Osteocyte (in vitro differentiated cells): ENCODE measurements at places on chromosomes 5 and 9. TPM values are rescaled to one million over a fixed set of nuclear protein-coding genes. Genes with fewer than 3 reads are reported as not detected.

- DNase-seq: no peak
- H3K27ac ChIP-seq: no peak overlapping the region
- peaks cover 47% of the 10 kb centered on the region for H3K27me3 ChIP-seq
- no peaks in the 10 kb centered on the region for H3K4me1 ChIP-seq
- no peak overlapping the region for H3K4me3 ChIP-seq
- no peaks in the 10 kb centered on the region for H3K36me3 ChIP-seq
Measured at GRCh38 chr9:19498015-19498414, 89.2 kb downstream of the ACER2 start.

Gene RFX3
- total RNA-seq: 9.4 and 10.0 TPM in 2 replicates

DNA sequence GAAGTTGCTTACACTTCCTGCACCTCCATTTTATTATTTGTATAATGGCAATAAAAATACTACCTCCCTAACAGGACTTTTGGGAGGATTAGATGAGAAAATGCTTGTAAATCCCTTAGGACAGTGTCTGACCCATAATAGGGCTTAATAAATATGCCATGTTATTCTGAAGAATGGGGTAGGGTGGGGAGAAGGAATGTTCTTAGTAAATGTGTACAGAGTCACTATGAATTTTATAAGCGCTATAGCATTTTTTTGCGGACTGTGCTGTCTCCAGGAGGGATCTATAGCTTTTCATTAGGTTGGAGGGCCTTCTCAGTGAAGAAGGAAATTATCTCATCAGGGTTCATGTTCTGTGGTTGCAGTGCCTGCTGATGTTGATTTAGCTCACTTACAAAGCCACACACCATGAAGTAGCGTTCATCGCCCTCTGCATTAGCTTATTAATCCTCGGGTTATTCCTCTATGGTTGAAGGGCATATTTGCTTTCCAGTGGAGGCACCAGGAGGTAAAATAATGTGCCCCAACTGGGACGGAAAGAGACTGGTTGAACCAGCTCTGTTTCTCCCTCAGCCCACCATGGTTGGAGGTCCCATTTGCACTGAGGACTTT, 497.1 kb downstream of the ARHGEF28 start:
- no peaks in the 10 kb centered on the region for H3K36me3 ChIP-seq
- H3K4me1 ChIP-seq: peaks cover 5% of the 10 kb centered on the region
- DNase-seq: no peak
- H3K27me3 ChIP-seq: peaks cover 3% of the 10 kb centered on the region

- no peak overlapping the region for H3K4me3 ChIP-seq
- H3K27me3 ChIP-seq: no peaks in the 10 kb centered on the region
- H3K27ac ChIP-seq: no peak overlapping the region
- peak; percentile 5 for DNase-seq
Measured at GRCh38 chr9:114905170-114905940, 25.0 kb downstream of the TNFSF8 start.

DNA sequence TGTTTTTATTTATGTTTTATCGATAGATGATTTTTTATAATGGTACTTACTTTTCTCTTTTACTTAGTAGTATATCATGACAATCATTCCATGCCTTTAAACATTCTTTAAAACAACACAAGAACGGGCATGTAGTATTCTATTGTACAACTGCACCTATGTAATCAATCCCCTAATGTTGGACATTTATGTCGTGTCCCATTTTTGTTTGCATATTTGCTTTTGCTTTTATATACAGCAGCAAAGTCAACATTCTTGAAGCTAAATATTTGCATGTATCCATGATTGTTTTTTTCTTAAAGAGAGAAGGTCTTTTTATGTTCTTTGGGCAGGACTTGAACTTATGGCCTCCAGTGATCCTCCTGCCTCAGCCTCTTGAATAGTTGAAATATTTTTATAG, 527.0 kb upstream of the CLINT1 start:
- H3K36me3 ChIP-seq: no peaks in the 10 kb centered on the region
- H3K4me1 ChIP-seq: peaks cover 62% of the 10 kb centered on the region
- DNase-seq: no peak
- no peaks in the 10 kb centered on the region for H3K27me3 ChIP-seq
- peak overlapping the region; percentile 95 for H3K27ac ChIP-seq
- H3K4me3 ChIP-seq: no peak overlapping the region

GRCh38 chr9:91221332-91221731, 140.4 kb downstream of the AUH start:
- no peaks in the 10 kb centered on the region for H3K27me3 ChIP-seq
- H3K27ac ChIP-seq: no peak overlapping the region
- DNase-seq: no peak
- no peak overlapping the region for H3K4me3 ChIP-seq
- peaks cover 6% of the 10 kb centered on the region for H3K4me1 ChIP-seq

Gene MEIKIN
- not detected in 2 replicates for total RNA-seq

DNA sequence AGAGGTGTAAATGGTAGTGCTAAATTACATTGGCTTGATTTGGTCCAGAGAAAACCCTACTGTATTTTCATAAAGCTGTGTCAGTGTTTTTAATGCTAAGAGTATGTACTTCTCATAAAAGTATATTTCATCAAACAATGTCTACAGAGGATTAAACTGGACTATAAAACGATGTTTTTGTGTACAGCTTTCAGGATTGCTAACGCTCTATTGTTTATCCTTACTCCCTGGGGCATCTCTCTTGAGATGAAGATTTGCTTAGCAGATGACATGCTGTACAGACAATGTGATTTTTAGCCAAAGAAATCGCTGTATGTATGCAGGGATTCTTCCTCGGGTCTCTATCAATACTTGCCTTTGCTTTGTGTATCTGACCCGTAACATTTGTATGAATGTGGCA, 216.0 kb downstream of the FBXL7 start:
- H3K27me3 ChIP-seq: no peaks in the 10 kb centered on the region
- H3K27ac ChIP-seq: peak overlapping the region; percentile 39
- H3K4me1 ChIP-seq: peaks cover 53% of the 10 kb centered on the region
- no peak for DNase-seq
- H3K4me3 ChIP-seq: no peak overlapping the region
- peaks cover 2% of the 10 kb centered on the region for H3K36me3 ChIP-seq

Gene DOCK8
- total RNA-seq: not detected in 2 replicates

DNA sequence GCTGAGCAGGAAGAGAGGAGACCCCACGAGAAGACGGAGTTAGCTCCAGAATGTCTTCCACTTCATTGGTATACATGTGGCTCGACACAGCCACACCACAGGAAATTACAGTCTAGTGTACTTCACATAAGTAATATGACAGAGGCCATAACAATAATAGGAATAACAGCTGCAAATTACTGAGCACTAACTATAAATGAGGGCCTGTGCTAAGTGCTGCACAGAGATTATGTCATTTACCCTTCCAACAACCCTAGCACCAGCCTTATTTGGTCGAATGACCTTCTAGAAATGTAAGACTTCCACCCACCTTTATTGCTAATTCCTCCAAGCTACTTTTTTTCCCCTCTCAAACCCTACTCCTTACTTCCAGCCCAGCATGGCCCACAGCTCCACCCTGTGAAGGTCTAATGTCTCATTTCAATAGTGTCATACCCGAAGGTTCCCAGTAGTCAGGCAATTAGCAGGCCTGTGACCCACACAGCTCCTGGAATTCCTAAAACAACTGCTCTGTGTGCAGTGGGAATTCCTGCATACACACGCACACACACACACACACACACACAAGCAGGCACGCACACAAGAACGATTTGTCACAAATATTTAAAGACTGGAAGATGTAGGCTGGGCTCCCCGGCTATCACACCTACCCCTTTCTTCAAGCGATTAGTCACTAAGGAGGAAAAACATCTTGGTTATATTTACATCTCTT, 134.5 kb downstream of the FRMD3 start:
- H3K4me1 ChIP-seq: no peaks in the 10 kb centered on the region
- no peaks in the 10 kb centered on the region for H3K27me3 ChIP-seq
- no peak for DNase-seq
- no peak overlapping the region for H3K27ac ChIP-seq

Gene STX17
- 26.7 and 29.0 TPM in 2 replicates for total RNA-seq

Gene GCNT4
- total RNA-seq: 1.9 and 2.1 TPM in 2 replicates

GRCh38 chr9:118618084-118618483, 751.2 kb downstream of the BRINP1 start:
- H3K36me3 ChIP-seq: no peaks in the 10 kb centered on the region
- no peak overlapping the region for H3K4me3 ChIP-seq
- DNase-seq: no peak
- no peaks in the 10 kb centered on the region for H3K4me1 ChIP-seq
- peaks cover 20% of the 10 kb centered on the region for H3K27me3 ChIP-seq
- H3K27ac ChIP-seq: no peak overlapping the region

- H3K36me3 ChIP-seq: no peaks in the 10 kb centered on the region
- H3K4me1 ChIP-seq: peaks cover 44% of the 10 kb centered on the region
- peak overlapping the region; percentile 44 for H3K27ac ChIP-seq
- H3K27me3 ChIP-seq: no peaks in the 10 kb centered on the region
- no peak for DNase-seq
Measured at GRCh38 chr5:153498516-153498915, 8.0 kb downstream of the GRIA1 start.

Gene ANKRD31
- total RNA-seq: 0.13 and 0.18 TPM in 2 replicates

Gene CACNA1B
- total RNA-seq: 0.08 and 0.13 TPM in 2 replicates

- no peaks in the 10 kb centered on the region for H3K27me3 ChIP-seq
- H3K27ac ChIP-seq: peak overlapping the region; percentile 97
- H3K36me3 ChIP-seq: peaks cover 5% of the 10 kb centered on the region
- H3K4me1 ChIP-seq: peaks cover 84% of the 10 kb centered on the region
- peak overlapping the region; percentile 58 for H3K4me3 ChIP-seq
Measured at GRCh38 chr5:52840277-52841050, 52.7 kb downstream of the ITGA1 start.

GRCh38 chr9:130738281-130738680, 44.7 kb downstream of the EXOSC2 start:
- no peak for DNase-seq
- no peak overlapping the region for H3K27ac ChIP-seq
- no peaks in the 10 kb centered on the region for H3K27me3 ChIP-seq
- H3K4me3 ChIP-seq: no peak overlapping the region
- H3K36me3 ChIP-seq: no peaks in the 10 kb centered on the region

- no peak overlapping the region for H3K4me3 ChIP-seq
- no peak for DNase-seq
- H3K4me1 ChIP-seq: no peaks in the 10 kb centered on the region
- no peak overlapping the region for H3K27ac ChIP-seq
- H3K36me3 ChIP-seq: no peaks in the 10 kb centered on the region
Measured at GRCh38 chr9:101197026-101197425, 168.5 kb downstream of the PLPPR1 start.

GRCh38 chr5:6468104-6468503, 19.4 kb downstream of the UBE2QL1 start:
- no peaks in the 10 kb centered on the region for H3K4me1 ChIP-seq
- peaks cover 26% of the 10 kb centered on the region for H3K27me3 ChIP-seq
- H3K4me3 ChIP-seq: no peak overlapping the region
- H3K36me3 ChIP-seq: no peaks in the 10 kb centered on the region
- DNase-seq: no peak

DNA sequence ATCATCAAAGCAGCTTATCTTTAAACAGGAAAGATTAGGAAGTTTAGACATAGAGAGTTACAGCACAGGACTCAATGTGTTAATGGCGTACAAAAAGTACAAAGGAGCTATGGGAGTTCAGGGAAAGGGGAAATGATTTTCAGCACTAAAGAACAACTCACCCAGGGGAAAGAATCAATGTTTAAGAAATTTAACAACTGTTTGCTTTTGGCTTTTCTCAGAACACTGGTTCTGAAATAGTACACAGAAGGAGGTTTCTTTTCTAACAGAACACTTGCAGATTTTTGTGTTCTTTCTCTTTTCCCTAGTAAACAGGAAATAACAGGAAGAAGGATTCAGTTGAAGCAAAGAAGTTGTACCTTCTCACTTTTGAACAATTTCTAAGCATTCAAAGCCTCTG, 71.3 kb upstream of the GHR start:
- no peaks in the 10 kb centered on the region for H3K36me3 ChIP-seq
- H3K4me3 ChIP-seq: no peak overlapping the region
- no peak for DNase-seq
- H3K27me3 ChIP-seq: no peaks in the 10 kb centered on the region

- no peak for DNase-seq
- H3K4me1 ChIP-seq: no peaks in the 10 kb centered on the region
- no peak overlapping the region for H3K27ac ChIP-seq
- no peak overlapping the region for H3K4me3 ChIP-seq
Measured at GRCh38 chr5:163914910-163915309, 409.5 kb downstream of the MAT2B start.

Gene ACTBL2
- not detected in 2 replicates for total RNA-seq
